Stomach (tissue), 19 donors: ENCODE measurements at places on chromosomes 1 and 21. TPM values are rescaled to one million over a fixed set of nuclear protein-coding genes. Genes with fewer than 3 reads are reported as not detected.

Gene ESRRG
- total RNA-seq = 59.3 TPM

Gene ZYG11B
- 8.7 TPM for total RNA-seq

Gene CLCNKB
- total RNA-seq = not detected

Gene OR14K1
- total RNA-seq = not detected

Gene CELSR2
- 9.3 TPM for total RNA-seq

Gene TLCD4
- 20.1 TPM for total RNA-seq

Gene AADACL4
- not detected for total RNA-seq

Gene TPTE
- total RNA-seq = not detected

Gene FALEC
- total RNA-seq = not detected

Gene NR1I3
- not detected for total RNA-seq

Gene C1orf141
- not detected for total RNA-seq

Gene SEMA6C
- total RNA-seq = 4.9 TPM

Gene MEGF6
- 14.3 TPM for total RNA-seq

Gene ITLN1
- total RNA-seq = 10.1 TPM

Gene CSF3R
- total RNA-seq = 21.9 TPM

GRCh38 chr1:226414098-226414698, 6.3 kb upstream of the PARP1 start:
- DNase-seq = no peak

- DNase-seq = peak; percentile 10
These were observed 437.7 kb upstream of the OLFM3 start for GRCh38 chr1:102434421-102434820.

GRCh38 chr1:216894494-216894893, 171.3 kb upstream of the ESRRG start:
- DNase-seq = no peak

DNA sequence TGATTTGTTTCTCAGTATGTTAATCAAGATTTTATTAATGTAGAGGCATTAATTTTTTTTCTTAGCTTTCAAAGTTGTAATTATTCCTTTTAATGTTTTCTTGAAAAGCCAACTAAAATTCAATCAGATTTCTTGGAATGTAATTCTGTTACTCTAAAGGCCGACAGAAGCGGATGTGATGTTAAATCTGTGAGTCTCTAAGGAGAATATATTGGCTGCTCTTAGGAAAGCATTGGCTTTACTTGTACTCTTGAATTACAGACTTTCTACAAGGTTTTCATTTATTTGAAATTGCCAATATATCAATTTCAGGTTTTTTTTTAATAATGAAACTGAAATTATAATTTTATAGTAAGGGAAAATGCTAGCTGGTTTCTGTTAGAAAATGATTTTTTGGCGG, 29.2 kb downstream of the RRP15 start:
- no peak for DNase-seq

DNA sequence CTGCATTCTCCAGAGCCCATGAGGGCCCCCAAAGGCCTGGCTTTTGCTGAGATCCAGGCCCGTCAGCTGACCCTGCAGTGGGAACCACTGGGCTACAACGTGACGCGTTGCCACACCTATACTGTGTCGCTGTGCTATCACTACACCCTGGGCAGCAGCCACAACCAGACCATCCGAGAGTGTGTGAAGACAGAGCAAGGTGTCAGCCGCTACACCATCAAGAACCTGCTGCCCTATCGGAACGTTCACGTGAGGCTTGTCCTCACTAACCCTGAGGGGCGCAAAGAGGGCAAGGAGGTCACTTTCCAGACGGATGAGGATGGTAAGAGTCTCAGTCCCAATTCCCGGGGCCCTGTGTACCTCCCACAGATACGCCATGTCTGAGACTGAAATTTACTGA, 39.1 kb downstream of the PTPRU start:
- DNase-seq = no peak

DNA sequence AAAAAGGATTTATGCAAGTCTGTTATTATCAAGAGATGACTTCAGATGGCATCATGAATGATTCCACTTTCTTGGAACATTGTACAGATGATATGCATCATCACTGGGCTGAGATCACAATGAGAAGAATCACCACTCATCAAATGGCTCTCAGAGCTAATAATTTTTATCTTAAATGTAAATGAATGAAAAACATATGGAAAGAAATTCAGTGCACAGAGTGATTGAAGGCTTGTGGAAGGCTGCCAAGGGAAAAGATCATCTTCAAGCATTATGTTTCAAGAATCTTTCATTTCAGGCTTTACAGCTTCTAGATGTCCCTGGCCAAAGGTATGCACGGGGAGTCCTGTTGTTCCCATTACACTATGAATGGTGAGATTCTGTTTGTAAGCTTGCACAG, 955.7 kb downstream of the TTLL7 start:
- DNase-seq = no peak

GRCh38 chr1:51519865-51520699, 1.0 kb upstream of the EPS15 start:
- DNase-seq = peak; percentile 45

- no peak for DNase-seq
These were observed 965 bp upstream of the SH2D5 start for GRCh38 chr1:20733360-20733975.

- peak; percentile 89 for DNase-seq
These were observed 2.6 kb upstream of the TOR3A start for GRCh38 chr1:179079113-179079761.

GRCh38 chr21:35319684-35320283, 270.7 kb upstream of the RUNX1 start:
- no peak for DNase-seq

DNA sequence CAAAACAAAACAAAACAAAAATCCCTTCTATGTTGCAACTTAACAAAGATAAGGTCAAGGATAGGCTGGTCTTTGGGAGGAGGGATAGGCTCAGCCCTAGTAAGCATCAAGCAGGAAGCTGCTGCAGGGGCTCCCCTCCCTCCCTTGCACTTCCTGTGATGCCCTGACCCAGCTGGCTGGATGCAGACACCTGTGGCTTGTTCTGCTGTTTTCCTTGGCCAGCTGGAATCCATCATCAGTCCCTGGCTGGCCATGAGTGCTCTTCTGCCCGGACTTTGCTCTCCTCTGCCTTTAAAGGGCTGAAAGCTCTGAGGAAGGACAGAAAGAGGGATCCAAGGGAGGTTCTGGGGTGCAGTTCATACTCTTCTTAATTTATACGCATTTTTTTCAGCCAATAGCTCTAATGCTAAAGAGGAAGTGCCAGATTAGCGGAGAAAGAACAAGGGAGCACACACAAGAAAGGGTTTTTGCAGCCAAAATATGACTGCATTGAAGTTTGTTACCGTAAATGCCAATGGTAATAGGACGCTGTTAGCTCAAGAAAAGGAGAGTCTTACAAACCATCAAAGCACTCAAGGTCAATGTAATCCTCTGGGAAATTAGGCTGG, 19.9 kb upstream of the UBE2U start:
- no peak for DNase-seq

GRCh38 chr1:57678138-57678537, 254.3 kb upstream of the DAB1 start:
- DNase-seq = no peak

GRCh38 chr1:27872802-27873551, 633 bp downstream of the THEMIS2 start:
- DNase-seq = peak; percentile 26

DNA sequence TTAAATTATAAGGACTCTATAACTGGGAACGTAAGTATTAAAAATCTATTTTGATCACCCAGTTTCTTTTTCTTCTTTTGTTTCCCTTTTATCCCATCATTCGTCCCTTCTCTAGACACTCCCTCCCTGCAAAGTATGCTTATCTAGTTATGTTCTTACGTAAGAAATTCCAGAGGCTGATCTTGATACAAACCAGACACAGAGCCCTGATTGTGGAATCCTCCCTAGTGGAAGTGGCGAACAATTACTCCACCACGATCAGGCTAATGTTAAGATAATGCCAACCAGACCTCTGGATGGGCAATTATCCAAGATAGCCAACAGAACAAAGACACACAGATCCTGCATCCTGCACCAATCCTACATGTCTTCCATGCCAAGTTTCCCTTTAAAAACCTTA, 1557.4 kb downstream of the PLA2G4A start:
- DNase-seq = peak; percentile 24

- no peak for DNase-seq
These were observed 598.1 kb downstream of the NPHP4 start for GRCh38 chr1:5394111-5394510.

GRCh38 chr1:173015629-173016028, 35.1 kb downstream of the TNFSF18 start:
- DNase-seq = no peak

DNA sequence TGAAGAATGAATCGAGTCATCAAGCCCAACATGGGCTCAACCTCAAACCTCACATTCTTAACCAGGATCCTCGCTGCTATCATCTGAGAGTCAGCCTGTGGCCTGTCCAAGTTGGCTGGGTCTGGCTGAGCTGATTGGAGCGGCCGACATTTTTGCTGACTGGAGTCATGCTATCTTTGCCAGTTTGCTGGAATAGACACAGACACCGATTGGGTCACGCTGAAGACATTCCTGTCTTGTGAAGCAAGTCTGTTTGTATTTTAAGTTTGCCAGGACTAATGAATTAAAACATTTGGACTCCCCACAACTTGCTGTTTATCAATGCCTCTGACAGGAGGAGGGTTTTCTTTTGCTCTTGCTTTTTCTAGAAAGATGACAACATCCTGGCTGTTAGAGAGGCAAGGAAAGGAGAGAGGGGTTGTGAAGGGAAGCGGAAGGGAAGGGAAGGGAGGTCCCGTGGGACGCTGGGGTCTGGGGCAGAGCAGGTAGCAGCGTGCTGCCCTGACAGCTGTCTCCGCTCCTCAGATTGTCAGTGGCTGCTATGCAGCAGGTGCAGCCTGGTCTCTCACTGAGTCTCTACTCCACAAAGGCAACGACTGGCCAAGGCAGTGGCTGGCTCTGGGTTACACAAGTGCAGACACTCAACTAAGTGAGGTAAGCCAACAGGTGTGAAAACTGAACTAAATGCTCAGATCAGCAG, at the start of gene MAP3K7CL:
Gene MAP3K7CL, plus strand, starts transcription at position 375 of the 700 bp plus-strand sequence. CDS start 2,701 bp downstream, outside the sequence.
- DNase-seq = peak; percentile 41

DNA sequence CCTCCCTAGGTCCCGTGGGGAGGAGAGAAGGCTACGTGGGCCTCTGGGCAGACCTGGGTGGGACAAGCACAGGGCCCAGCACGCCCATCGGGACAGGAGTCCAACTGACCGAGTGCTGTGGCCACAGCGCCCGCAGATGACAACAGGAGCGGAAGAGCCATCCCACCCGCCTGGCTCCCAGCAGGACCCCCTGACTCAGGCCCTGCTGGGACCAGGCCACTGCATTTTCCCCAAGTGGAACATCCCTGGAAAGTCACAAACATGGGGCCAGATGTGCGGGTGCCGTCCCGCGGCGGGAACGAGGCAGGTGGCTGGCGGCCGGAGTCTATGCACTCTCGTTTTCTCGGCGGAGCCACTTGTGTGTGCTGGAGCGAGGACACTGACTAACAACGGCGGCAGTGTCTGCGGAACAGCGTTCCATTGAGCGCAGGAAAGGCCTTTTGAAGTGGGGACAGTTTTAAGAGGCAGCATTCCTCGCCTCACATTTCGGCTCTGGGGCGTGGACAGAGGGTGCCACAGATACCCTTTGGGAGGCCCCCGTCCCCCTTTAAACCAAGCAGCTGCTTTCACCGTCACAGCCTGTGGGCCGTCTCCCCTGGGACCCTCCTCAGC, 93.7 kb upstream of the ARHGEF16 start:
- DNase-seq = no peak

- DNase-seq = peak; percentile 91
These were observed at the start of gene COL6A2 for GRCh38 chr21:46097336-46098293. TSS of gene COL6A2 (plus strand) at chr21:46098112.
